ENCODE measurements at places on chromosomes 7 and 10.

- no peak for DNase-seq
Measured at GRCh38 chr10:132647424-132647823, 109.8 kb downstream of the INPP5A start.

DNA sequence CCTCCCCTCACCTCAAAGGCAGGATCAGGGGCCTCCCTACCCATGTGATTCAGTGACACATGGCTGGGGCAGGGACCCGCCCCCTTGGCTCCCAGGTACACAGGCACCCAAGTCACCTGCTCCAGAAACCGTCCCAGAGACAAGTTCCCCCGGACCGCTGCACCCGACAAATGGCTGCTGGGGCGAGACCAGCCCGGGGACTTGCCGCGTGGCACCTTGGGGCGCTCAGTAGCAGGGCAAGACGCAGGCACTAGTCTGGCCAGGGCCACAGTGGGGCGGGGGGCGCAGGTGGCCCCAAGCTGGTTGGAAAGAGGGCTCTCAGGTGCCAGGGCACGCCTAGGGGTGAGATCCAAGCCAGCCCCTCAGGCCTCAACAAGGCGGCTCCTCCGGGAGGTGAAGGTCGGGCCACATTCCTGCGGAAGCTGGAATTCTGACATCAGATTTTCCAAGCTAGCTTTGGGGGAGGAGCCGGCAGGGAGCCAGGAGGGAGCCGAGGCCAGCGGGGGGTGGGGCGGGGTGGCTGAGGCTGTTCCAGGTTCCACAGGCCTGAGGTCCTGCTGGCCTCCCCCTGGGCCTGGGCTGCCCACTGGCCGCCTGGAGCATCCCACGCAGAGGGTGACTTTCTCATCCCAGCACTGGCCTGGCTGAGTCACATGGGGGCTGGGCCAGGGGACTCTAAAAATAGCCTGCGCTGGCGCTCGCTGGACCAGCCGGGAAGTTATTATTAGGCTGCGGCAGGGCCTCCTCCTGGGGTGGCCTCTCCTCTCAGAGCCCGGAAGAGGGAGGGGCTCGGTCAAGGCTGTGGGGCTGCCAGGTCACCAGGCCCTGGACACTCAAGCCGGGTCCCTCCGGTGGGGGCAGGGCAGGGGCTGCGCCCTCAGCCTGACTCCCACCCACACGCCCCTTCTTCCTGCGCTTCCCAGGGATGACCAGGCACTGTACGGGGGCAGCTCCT is 20.5 kb upstream of the INPP5A start:
- DNase-seq: peak; percentile 91

GRCh38 chr7:22377703-22378102 is 20.7 kb upstream of the RAPGEF5 start:
- no peak for DNase-seq

- no peak for DNase-seq
Measured at GRCh38 chr7:37448011-37448635, 541 bp downstream of the ELMO1 start.

DNA sequence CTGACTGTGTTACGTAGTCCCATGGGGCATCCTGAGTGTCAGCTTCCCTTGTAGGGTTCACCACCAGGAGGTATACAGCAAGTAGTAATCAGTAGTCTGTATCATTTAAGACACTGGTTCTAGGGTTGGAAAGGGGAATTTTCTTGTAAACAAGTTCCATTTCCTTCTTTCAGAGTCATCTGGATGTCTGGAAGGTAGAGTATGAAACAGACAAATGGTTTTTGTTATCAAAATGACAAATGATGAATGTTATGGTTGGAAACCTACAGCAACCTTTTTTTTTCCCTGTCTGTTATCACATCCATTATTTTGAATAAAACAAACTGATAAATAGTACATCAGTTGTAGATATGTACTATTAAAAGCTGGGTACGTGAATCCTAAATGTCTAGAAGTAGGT is 19.1 kb downstream of the SEMA3A start:
- no peak for DNase-seq

DNA sequence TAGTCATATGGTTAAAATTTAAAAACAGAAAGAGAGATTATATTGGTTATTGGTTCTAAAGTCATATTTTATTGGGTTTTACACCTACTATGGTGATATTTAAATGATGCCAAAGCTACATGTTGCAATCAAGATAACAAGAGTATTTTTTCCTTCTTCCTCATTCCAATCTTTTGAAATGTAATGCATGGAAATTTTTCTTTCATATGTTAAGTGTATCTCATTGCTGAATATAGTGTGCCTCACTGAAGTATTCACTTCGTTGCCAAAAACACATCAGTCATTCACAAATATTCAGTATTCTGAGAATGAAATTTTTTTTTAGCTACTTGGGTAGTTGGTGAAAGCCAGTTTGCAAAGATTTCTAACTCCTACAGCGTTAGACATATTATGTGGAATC is 19.5 kb downstream of the HDAC9 start:
- no peak for DNase-seq

GRCh38 chr10:103762916-103763315 is 92.5 kb downstream of the SH3PXD2A start:
- no peak for DNase-seq

DNA sequence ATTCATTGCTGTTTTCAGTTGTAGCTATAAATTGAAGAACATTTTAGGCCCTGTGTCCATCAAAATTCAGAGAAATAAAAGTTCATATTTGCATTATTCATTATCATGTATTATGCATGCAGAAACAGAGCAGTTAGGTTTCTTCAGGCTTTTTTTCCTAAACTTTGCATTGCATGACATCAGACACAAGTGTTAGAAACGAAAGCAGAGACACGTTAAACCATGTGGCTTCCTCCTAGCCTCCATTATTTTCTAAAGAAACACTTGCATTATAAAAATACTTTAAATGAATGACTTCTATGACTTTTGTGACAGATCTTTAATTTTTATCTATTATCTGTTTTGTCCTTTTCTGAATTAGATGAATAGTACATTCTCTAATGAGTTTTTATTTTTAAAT is 8.8 kb upstream of the EBLN1 start:
- DNase-seq: no peak

- DNase-seq: peak; percentile 57
Measured at GRCh38 chr10:43396061-43396927, 12.7 kb downstream of the HNRNPF start.

DNA sequence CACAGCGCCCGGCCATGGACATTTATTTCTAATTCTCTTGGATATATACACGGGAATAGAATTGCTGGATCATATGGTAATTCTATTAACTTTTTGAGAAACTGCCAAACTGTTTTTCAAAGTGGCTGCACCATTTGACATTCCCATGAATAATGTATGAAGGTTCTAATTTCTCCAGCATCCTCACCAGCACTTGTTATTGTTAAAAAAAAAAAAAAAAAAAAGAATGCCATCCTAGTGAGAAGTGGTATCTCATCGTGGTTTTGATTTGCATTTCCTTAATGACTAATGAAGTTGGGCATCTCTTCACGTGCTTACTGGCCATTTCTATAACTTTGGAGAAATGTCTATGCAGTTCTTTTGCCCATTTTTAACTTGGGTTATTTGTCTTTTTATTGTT is 13.5 kb downstream of the CNNM2 start:
- no peak for DNase-seq

All from H4 (cell line).